ENCODE measurements at places on chromosomes 5 and 9. TPM values are rescaled to one million over a fixed set of nuclear protein-coding genes. Genes with fewer than 3 reads are reported as not detected.

Gene ZNF354B
- total RNA-seq: 19.3 TPM

Gene APBA1
- 7.7 TPM for total RNA-seq

Gene CDH9
- not detected for total RNA-seq

Gene CTNNA1
- 355 TPM for total RNA-seq

Gene AGXT2
- total RNA-seq: not detected

Gene FOXI1
- total RNA-seq: not detected

DNA sequence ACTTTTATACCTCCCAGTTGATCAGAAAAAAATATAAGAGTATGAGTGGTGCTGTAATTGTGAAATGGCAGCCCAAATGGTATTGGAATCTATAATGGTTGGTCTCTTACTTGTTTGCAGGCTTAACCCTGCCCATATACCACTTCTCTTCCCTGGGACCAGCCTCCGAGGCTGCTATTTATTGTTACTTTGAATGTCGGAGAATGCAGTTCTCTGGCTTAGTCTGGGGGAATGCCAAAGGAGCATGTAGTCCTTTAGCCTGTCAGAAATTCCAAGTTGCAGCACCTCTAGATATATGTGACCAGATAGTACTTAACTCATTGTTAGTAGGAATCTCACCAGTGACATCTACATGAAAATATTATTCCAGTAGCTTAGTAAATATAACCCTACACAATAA lies 47.5 kb downstream of the SLC44A1 start:
- no peak for DNase-seq

GRCh38 chr5:158435161-158435616 lies 576.2 kb upstream of the CLINT1 start:
- DNase-seq: no peak

GRCh38 chr5:111772456-111773122 lies 15.6 kb upstream of the NREP start:
- no peak for DNase-seq
